Uterus (tissue), 4 donors: ENCODE measurements at places on chromosomes 4 and X. TPM values are rescaled to one million over a fixed set of nuclear protein-coding genes. Genes with fewer than 3 reads are reported as not detected.

- peak; percentile 13 for DNase-seq
Observed at GRCh38 chr4:182144626-182145333, 98.4 kb upstream of the TENM3 start.

DNA sequence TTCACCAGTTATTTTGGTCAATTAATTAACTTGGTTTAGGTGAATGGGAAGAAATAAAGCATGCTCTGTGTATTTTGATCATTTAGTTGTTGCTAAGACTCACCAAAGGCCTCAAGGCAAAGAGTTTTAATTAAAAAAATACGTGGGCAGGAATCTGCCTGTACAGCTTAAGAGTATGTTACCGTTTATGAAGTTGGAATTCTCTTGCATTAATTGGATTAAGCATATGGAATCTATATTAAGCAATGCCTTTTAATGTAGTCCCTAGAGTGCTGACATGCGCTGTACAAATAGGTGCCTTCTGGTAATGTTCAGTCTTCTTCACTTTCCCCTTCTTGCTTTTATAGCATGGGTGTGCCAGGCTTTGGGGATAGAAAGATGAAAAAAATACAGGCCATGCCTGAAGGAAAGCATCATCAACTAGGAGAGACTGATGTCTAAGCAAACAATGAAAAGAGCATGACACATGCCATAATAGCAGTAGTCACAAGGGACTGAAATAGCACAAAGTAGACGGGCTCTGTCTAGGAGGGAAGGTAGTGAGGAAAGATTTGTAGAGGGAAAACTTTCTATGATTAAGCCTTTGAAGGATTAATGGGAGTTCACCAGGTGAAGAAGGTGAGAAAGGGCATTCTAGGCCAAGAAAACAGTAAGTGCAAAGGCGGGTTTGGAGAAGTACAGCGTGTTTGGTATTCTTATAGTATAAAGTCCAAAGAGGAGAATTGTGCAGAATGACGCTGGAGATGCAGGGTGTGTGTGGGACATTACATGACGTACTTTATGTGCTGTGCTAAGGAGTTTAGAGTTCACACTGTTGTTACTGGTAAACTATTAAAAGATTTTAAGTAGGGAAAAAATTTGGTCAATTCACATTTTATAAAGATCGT, 226.1 kb upstream of the ANXA3 start:
- no peak for DNase-seq

- DNase-seq: no peak
Observed at GRCh38 chrX:19040373-19040772, 56.5 kb upstream of the PHKA2 start.

GRCh38 chr4:105148776-105149175, 2.1 kb downstream of the TET2 start:
- no peak for DNase-seq

DNA sequence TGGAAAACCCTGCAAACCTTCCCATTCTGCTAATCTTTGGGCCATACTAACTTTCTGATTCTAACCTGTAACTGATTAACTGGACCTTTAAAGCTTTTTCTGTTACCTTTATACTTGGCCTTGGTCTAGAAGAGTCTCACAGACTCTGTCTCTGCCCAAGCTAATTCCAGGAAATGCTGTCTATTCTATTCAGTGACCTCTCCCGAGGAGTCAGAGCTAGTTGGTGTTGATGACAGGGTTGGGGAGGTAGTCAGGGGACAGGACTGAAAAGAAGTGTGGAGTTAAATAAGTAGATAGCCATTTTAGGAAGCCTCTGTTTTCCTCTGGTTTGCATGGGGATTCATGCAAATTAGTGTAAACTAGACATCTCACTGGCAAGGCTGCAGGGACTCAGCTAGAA, 429.5 kb downstream of the GRID2 start:
- no peak for DNase-seq

Gene DMP1
- total RNA-seq: not detected
